ENCODE measurements at places on chromosomes 7 and 10. TPM values are rescaled to one million over a fixed set of nuclear protein-coding genes. Genes with fewer than 3 reads are reported as not detected.

- no peak for DNase-seq
These were observed 646 bp downstream of the SERPINE1 start for GRCh38 chr7:101127460-101128039.

DNA sequence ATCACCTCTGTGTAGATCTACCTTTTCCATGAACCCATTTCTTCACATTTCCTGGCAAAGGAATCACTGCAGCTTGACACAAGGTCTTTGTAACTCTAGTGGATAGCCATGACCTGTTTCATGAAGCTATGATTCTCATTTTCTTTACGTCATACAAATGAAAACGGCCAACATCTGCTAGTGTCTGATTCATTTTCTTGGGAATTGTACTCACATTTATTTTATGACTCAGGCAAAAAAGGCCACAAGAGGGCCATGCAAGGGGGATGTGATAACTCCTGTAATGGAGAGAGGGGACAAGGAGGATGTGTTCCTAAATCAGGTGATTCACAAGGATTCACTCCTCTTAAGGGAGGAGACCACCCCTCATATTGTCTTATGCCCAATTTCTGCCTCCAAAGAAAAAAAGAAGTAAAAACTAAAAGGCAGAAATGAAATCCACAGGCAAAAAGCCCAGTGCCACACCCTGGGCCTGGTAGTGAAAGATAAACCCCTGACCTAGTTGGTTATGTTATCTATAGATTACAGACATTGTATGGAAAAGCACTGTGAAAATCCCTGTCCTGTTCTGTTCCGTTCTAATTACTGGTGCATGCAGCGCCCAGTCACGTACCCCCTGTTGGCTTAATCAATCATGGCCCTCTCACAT, 249.9 kb downstream of the IPMK start:
- DNase-seq, result no peak

DNA sequence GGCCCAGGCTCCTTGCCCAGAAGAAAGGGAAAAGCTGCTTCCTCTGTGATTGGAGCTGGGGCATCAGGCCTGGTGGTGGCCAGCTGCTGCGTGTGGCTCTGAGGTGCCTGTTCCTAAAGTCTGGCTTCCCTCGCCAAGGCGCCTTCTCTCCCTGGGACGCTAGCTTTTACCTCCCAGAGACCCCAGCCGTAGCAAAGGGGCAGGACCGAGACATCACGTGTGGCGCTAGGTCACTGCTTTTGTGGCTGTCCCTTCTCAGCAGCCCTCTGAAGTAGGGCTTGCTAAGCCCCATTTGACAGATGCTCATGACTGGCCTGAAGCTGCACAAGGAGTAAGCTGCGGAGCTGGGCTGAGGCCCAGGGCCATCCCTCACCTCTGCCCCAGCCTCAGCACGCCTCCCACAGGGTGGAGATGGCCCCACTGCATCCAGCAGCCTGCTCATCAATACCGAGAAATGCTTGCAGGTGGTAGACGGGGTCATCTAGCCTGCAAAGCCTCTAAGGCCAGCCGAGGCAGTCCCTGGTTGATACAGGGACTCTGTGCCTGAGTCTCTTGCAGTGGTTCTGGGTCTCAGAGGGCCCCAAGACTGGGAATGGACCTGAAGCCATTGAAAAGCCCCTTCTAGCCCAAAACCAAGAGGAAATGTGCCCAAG, 171.2 kb downstream of the LCOR start:
- no peak for DNase-seq

DNA sequence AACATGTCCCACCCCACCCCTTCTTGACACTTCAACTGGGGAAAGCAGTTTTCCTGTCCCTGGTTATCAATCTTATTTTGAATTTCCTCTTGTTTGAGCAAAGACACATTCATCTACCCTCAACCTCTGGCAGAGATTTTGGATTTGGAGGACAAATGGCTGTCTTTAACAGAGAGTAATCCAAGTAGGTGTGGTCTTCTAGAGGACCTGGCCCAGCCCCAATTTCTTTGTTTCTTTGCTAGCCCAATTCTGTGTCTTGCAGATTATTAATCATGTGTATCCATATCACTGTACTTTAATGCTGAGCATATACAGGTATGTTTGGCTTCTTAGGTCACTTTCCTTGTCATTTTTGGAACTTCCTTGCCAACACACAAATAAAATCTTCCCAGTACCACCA, 58.8 kb upstream of the ADCY1 start:
- DNase-seq, result no peak

DNA sequence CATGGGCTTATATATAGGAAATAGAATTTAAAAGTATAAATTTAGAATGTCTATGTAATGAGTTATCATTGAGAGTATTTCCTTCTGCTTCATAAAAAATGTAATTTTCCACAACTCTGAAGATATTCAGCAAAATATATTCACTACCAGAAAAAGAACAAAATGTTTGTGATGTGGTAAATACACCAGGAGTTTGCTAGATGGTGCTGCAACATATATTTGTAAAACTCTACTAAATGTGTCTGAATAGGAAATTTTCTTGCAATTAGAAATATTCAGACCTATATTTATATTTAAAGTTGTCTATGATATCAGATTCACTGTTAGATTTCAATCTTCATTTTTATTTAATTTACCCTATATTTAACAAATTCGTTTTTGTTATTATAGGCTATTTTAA, 201.1 kb downstream of the PPP1R3A start:
- DNase-seq, result no peak

The LRRD1 gene
- total RNA-seq, result not detected

The ATOH7 gene
- total RNA-seq, result not detected

The NUP205 gene
- total RNA-seq, result 38.7 TPM

All from ovary (tissue), 10 donors.